NCI-H69 (cell line): ENCODE measurements at places on chromosomes 1 and 21.
A peak's percentile ranks its signal among the peaks of the same experiment; 100 is the strongest.

DNA sequence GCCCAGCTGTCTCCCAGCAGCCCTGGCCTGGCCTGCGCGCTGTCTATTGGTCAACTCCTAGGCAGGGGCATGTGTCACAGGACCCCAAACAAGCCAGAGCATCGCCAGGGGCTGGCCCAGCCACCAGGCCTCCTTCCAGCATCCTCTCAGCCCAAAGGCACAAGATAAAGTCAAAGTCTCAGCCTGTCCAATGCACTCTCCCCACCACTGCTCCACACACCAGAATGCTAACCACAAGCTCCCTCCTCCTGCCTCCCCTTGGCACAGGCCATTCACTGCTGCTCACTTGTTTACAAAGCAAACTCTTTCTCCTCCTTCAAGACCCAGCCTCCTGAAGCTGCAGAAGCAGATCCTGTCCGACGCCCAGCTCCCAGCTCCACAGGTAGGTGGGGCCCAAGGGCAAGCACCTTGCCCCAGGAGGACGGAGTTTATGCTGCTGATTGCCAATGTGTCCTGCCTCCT lies 133.4 kb downstream of the DMRTB1 start:
- DNase-seq: peak; percentile 64

DNA sequence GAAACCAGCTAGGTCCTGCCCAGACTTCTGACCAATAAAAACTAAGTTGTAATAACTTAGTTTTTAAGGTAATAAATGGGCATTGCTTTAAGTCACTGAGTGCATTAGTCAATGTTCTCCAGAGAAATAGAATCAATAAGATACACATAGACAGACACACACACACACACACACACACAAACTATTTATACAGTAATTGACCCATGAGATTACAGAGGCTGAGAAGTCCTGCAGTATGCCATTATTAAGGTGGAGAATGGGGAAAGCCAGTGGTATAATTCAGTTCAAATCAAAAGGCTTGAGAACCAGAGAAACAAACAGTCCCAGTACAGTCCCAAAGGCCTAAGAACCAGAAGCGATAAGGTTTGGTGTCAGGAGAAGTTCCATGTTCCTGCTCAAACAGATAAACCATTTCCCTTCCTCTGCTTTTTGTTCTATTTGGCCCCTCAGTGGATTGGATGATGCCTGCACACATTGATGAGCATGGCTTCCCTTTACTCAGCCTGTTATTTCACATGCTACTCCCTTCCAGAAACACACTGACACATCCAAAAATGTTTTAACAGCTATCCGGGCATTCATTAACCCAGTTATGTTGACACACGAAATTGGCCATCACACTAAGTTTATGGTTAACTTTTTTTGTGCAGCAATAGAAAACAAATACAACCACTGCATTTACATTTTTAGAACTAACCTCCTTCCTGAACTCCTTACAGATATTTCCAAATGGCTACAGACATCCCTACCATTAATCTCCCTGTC lies 828.2 kb upstream of the NCAM2 start:
- peak; percentile 9 for DNase-seq

- DNase-seq: no peak
Measured at GRCh38 chr1:157090771-157091170, 8.8 kb downstream of the ETV3L start.

GRCh38 chr21:34913811-34914210 lies 135.3 kb downstream of the RUNX1 start:
- DNase-seq: no peak

DNA sequence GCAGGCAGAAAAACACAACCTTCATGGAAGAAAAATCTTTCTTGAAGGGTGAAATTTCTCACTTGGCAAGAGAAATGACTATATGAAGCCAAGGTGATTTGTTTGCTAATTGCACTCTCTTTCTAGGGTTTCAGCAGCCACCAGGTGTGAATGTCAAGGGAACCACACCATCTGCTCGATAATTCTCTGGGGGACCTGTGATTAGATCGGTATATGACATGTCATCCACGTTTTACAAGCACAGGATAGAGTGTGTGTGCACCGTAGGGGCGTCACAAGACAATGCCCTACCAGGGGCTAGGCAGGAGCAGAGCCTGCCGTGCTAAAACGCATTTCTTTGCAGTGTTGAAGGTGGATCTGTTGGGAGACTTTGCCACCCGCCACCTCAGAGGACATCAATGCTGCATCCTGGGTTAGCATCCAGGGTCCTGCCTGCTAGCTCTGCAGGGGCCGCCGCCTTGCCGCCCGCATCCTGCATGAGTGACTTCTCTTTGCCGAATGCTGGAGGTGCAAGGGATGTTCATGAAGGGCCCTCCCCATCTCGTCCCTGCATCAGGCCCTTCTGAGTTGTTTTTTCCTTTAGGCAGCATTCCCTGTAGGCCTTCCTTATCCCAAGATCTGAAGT lies 37.8 kb upstream of the CCSAP start:
- DNase-seq: peak; percentile 97

DNA sequence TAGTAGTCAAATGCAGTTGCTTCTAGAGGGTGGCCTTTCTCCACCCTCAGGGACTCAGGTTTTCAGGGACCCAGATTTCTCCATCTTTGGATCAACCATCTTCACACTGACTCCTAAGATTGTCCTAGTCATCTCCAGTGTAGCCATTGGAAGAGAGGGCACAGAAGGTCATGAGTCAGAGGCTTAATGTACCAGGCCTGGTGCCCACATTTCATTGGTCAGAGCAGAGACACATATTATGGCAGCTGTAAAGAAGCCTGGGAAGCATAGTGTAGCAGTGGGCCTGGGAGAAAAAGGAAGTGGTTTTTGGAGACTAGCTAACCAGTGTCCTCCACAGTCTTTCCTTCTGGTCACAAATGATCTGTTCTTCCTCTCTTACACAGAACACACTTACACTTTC lies 122.5 kb downstream of the GIPC2 start:
- no peak for DNase-seq

DNA sequence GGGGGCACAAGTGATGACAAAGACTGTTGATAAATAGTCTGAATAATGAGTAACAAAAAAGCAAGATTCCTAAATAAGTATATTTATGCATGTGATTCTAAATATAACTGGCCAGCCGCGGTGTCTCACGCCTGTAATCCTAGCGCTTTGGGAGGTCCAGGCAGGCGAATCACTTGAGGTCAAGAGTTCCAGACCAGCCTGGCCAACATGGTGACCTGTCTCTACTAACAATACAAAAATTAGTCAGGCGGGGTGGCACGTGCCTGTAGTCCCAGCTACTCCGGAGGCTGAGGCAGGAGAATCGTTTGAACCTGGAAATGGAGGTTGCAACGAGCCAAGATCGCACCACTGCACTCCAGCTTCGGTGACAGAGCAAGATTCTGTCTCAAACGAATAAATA lies 161.5 kb downstream of the TOMM20 start:
- no peak for DNase-seq
